ENCODE measurements at places on chromosomes 4 and X.

DNA sequence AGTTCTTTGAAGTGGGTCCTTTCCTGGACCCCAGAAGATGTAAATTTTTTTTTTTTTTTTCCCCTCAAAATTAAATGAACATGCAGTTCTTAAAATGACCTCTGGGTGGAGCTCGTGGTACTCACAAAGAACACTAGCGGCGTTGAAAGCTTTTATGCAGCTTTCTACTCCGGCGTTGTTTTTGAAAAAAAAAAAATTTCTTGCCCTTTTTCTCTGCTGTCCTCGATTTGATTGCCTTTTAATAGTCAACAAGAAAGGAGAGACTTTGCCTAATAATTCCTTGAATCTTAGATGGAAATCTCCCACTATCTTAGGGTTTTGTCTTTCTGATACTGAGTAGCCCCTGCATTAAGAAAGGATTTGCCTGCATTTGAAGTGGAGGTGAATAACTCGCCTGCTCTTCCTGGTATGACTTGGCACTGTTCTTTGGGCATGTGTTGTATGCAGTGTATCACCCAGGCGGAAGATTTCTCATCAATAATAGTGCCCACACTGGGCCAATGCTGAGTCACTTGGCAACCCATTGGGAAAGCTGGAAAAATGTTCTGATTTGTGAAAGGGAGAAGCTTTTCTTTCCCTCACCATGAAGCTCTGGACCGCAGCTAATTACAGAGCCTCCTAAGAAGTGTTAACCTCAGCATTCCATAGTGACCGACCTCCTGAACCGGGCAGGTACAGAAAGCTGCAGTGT, 104.0 kb downstream of the PHEX start:
- peak; percentile 1 for DNase-seq

GRCh38 chr4:188437535-188437934, 298.3 kb downstream of the TRIML1 start:
- DNase-seq, result no peak

GRCh38 chr4:42396752-42397634, at the start of gene SHISA3:
TSS of gene SHISA3 (plus strand) at chr4:42397488. CDS start at chr4:42398057, 569 bp downstream.
- DNase-seq, result no peak

- no peak for DNase-seq
Observed at GRCh38 chr4:168881781-168882420, 128.2 kb downstream of the CBR4 start.

DNA sequence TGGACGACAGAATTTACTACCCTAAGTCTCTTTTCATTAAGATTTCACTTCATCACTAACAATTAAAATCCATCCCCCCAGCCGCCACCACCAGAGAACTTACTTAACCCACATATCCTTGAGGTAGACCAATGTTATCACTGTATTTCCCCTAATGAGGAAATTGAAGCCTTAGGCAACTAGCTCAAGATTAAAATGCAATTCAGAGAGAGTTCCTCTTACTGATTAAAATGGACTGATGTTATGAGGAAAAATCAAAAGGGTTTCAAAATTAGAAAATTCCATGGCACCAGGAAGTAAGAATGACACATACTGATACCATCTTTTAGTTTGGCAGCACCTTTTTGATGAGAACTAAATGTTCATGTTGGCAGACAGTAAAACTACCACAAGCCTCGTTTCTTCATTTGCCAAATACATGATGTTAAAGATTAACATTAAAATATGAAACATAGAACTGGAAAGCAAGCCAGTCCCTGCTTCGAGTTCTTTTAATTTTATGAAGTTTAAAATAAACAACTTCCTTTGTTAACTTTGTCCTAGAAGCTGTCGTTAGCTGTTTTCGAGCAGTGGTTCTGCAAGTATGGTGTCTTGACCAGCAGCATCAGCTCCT, 69.3 kb upstream of the CCDC160 start:
- DNase-seq, result no peak

- DNase-seq, result no peak
Observed at GRCh38 chrX:18291006-18291545, 63.4 kb downstream of the SCML2 start.

GRCh38 chr4:147740176-147740575, 8.3 kb downstream of the ARHGAP10 start:
- DNase-seq, result no peak

DNA sequence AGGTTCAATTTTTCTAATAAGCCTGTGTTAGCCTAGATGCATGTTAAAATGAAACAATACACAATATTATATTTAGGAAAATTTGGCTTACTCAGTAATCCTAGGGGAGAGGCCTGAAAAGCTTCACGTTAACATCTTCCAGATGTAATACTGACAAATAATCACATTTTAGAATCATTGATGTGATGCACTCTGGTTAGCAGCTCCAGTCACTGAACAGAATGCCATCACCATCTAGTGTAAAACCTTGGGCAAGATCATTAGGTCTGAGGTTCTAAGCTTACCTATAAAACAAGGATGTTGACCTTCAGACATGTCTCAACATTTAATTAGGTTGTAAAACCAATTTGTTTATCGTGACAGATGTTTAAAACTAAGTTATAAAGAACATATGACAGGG, 1704.8 kb downstream of the STIM2 start:
- no peak for DNase-seq

DNA sequence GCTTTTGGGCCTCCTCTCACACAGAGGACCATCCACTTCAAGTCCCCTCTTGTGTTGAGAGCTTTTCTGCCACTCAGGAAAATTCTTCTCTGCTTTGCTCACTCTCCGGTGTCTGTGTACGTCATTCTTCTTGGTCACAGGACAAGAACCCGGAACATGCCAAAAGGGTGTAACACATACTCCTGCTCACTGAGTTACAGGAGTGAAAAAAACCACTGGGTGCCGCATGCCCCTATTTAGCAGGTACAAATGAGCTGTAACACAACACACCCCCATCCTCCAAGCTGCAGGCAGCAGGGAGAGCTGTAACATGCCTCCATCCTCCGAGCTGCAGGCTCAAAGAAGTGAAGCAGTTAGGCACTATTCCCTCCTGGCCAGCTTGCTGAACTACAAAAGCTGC, 13.0 kb upstream of the CXCL2 start:
- no peak for DNase-seq

GRCh38 chr4:83019794-83020494, 9.3 kb upstream of the LIN54 start:
- DNase-seq, result no peak

DNA sequence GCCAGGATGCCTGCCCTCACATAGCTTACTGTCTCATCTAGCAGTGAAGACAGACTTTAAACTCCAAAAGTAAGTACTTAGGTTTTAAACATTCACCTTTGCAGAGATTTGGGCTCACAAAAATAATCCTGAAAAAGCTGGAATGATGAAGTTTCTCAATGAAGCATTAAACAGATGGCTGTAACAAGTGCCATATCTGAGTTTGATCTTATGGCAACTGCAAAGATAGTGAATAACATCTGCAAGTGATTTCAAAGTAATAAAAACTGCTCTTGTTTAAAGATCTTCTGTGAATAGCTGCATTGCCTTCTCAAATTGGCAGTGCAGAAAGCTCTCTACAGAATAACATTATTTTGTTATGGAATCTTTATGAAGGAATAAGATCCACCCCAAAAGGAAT, 271.2 kb upstream of the SMIM31 start:
- no peak for DNase-seq

DNA sequence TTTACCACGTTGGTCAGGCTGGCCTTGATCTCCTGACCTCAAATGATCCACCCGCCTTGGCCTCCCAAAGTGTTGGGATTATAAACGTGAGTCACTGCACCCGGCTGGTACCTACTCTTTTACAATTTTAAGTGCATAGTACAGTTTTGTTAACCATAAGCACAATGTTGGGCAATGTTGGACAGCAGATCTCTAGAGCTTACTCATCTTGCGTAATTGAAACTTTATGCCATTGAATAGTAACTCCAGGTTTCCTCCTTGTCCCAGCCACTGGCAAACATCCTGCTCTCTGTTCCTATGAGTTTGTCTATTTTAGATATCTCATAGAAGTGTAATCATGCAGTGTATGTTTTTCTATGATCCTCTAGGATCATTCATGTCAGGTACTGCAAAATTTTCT, 9.3 kb upstream of the CPE start:
- DNase-seq, result no peak

DNA sequence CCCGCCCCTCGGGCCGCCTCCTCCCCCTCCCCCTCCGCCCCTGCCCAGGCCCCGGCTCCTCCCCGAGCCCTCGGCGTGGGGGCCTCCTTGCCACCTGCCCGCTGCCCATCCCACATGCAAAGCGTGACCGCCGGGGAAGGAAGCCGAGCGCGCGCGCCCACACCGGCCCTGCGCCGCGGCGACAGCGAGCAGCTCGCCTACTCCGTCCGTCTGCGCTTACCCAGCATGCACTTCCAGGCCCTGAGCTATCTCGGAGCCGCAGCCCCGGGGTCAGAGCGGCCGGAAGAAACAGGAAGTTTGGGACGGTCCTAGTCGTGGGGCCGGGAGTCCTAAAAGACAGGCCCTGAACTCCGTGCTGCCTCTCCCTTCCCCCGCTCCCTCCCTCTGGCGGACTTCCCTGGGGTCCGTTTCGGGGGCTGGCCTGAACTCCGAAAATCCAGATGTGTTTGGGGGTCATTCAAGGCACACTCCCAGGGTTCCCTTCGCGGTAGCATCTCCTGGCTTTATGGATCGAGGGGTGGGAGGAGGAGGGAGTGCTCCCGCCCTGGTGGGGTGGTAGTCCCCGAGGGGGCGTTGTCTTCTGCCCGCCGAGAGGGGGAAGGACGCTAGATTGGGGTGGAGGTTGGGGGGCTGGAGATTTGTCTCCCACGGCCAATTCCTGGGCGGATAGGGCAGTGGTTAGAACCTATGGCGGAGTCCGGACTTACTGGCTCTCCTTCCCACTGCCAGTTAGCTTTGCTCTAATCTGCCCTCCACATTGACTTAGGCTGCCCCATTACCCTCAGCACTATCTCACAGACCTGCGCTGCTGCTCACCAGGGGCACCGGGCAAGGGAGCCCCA, 25.0 kb upstream of the BCORL1 start:
- DNase-seq, result no peak

DNA sequence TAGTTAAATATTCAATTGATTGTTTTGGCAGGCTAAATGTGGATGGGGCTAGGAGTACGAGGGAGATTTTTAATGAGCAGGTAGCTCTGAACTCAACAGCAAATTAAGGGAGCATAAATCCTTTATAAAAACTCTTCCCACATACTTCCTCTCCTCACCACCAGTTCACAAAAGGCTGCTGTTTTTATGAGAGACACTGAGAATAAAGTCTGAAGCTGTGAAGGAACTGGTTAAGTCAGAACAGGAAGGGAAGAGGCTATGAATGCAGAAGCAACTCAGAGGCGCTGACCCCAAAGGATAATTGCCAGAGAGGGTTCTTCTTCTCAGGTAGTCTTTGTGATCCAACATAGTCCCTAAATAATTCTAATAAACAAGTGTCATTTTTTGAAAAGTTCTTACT, 406.1 kb downstream of the GPM6A start:
- no peak for DNase-seq

- DNase-seq, result no peak
Observed at GRCh38 chrX:147217334-147217733, 402.8 kb upstream of the CXorf51A start.

DNA sequence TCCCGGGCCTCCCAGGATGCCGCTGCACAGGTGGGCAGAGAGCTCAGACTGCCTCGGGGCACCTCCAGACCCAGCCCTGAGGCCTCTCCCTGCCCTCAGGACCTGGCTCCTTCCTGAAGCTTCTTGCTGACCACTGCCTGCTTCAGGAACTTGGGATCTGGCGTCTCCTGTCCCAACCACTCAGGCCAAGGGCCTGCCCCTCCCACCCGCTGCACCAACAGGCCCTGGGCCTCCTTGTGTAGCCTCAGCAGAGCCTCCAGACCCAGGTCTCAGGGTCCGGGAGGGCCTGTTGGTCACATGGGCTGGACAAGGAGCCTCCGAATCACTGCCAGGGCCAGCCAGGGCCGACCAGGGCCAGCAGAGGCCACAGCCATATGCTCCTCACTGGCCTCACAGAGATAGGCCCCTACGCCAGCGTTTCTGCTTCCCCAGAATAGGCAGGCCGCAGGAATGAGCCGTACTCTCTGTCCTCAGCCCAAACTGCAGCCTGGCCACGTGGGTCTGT, 2.8 kb downstream of the MXD4 start:
- DNase-seq, result no peak

- DNase-seq, result no peak
Observed at GRCh38 chr4:5631352-5632065, 76.8 kb downstream of the EVC2 start.

GRCh38 chr4:121765971-121766538, 1.1 kb upstream of the SMIM43 start:
- DNase-seq, result no peak

- DNase-seq, result no peak
Observed at GRCh38 chr4:7007142-7007907, 35.8 kb upstream of the TADA2B start.

DNA sequence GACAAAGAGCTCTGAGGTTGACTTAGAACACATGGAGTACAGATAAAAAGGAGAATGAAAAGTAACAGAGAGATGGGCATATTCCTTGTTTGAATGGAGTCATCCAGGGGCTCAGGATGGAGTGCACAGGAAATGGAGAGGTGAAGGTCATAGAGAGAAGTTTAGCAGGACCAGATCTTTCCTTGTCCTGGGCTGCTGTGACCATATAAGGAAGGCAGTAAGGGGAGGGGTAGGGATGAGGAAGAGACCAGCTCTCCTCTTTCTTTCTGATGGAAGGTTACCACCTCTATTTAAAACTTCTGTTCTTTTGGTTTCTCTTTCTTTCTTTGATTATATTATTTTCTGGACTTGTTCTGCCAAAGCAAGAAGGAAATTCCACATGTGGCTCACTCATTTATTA, 27.0 kb downstream of the AR start:
- no peak for DNase-seq

- no peak for DNase-seq
Observed at GRCh38 chrX:42027367-42028000, 104.1 kb upstream of the CASK start.

- no peak for DNase-seq
Observed at GRCh38 chr4:76984127-76984526, 34.6 kb downstream of the SEPTIN11 start.

- no peak for DNase-seq
Observed at GRCh38 chr4:76614589-76614988, 179.6 kb downstream of the SHROOM3 start.

DNA sequence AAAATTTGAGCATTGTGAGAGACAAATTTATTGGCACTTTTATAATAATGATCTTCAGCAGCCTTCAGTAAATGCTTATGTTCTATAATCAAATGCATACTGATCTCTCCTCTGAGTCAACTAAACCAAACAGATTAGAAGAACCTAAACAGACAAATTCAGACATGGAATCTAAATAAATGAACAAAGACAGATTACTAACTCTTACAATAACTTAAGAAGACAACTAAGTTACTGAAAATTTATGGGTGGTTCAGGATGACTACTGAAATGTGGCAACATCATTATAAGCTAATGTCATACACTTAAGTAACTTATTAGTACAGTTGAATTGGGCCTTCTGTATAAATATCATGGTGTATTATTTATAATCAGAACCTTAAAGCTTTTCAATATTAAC, 127.3 kb downstream of the NEK1 start:
- DNase-seq, result no peak

- DNase-seq, result no peak
Observed at GRCh38 chrX:120321520-120322281, 10.4 kb upstream of the TMEM255A start.

- no peak for DNase-seq
Observed at GRCh38 chr4:172751550-172751949, 417.1 kb upstream of the GALNT7 start.

- no peak for DNase-seq
Observed at GRCh38 chr4:14877246-14878225, 124.7 kb upstream of the CPEB2 start.

GRCh38 chr4:186351668-186352194, 85.7 kb downstream of the F11 start:
- DNase-seq, result no peak

- no peak for DNase-seq
Observed at GRCh38 chr4:187477224-187477623, 518.3 kb upstream of the ZFP42 start.

GRCh38 chr4:68748181-68748991, 67.4 kb upstream of the UGT2B10 start:
- no peak for DNase-seq

Data from activated CD4-positive, CD25-positive, alpha-beta regulatory T cell treated with anti-CD3 and anti-CD28 coated beads, Interleukin-2, amount 50 U/mL, for 16 hours (primary cell).